ENCODE measurements at places on chromosomes 16 and 17.

DNA sequence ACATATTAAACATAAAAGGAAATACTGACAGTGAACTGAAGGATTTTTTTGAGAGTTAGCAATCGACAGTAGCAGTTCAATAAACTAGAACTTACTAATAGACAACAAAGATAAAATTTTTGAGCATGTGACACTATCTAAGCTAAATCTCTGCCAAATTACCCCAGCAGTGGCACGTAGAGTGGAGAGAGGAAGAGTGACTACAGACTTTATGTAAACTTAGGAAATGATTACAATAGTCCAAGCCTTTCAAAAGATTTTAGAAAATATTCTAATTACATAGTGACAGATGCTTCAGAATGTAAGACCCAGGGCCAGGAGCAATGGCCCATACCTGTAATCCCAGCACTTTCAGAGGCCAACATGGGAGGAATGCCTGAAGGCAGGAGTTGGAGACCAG lies 52.4 kb downstream of the CFDP1 start:
- DNase-seq = no peak

DNA sequence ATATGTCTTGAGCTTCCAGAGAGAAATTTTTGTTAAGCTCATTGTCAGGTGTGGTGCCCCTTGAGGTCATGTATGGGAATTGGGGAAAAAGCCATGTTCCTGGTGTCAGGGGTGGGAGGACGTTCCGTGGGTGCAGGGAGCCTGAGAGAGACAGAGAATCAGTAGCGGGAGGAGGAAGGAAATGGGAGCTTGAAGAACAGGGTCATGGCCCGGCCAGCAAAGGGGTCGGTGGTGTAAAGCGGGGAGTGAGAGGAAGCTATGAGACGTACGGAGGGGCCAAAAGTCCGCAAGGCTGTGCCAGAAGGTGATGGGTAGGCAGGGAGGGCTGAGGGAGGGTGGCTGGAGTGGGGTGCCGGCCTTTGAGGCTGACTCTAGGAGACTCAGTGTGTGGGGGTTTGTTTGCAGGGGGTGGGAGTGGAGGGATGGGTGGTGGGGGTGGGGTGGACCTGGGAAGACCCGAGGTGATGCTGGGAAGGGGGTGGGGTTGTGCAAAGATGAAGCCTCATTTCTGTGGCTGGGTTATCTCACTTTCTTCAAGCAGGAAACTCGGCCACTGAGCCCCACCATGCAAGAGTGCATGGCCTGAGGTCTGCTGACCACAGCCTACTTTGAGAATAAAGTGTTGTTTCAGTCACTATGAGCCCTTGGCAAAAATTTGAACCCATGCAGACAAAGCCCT lies 63.6 kb downstream of the PLCG2 start:
- no peak for DNase-seq

GRCh38 chr16:15033309-15033707 lies 22.6 kb downstream of the NTAN1 start:
- DNase-seq = no peak

DNA sequence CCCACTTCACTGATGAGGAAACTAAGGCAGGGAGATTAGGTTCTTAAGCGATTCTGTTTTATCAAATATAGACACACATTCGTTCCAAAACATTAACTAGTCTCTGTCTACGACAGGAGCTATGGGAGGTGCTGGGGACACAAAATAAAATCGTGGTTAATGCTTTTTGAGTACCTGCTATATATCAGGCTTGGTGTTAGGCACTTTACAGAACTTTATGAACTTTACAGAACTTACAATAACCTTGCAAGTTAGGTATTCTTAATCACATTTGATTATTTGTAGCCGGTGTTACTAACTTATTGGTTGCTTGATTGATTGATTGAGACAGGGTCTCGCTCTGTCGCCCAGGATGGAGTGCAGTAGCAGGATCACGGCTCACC lies 538 bp upstream of the HEATR3 start:
- no peak for DNase-seq

DNA sequence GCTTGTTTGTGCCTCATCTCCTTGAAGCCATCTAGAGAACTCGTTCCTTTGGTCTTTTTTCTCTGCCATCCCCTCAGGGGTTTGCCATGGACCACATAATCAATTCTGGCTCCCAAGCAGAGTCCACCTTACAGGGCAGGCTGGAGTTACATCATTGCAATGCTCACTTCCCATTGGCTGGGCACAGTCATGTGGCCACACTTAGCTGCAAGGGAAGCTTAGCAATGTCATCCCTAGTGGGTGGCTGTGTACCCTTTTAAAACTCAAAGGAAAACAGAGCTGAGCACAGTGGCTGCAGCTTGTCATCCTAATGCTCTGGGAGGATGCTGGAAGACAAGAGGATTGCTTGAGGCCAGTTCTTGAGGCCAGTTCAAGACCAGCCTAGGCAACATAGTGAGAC lies 41.9 kb upstream of the POLR3E start:
- no peak for DNase-seq

- DNase-seq = no peak
These were observed 52.1 kb downstream of the SCNN1B start for GRCh38 chr16:23354246-23354645.

GRCh38 chr16:53952215-53953208 lies 248.6 kb downstream of the FTO start:
- DNase-seq = no peak

GRCh38 chr16:80122115-80122514 lies 418.7 kb upstream of the DYNLRB2 start:
- no peak for DNase-seq

- peak; percentile 9 for DNase-seq
These were observed 16.3 kb upstream of the AURKB start for GRCh38 chr17:8226536-8227237.

DNA sequence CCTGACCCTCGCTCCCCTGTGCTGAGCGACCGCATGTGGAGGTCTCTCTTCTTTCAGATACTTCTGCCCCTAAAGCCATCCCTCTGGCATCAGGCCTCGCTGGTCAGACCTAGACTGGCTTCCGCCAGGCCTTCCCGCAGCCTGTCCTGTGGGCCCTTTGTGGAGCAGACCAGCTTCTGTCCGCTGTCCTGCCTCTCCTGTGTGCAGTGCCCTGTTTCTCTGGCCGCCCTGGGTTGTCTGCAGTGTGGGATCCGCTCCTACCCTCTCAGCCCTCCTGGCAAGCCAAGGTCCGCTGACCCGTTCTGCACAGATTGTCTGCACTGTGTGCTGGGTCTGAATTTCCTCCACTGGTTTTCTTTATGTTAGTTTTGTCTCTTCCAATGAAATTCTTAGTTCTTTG lies 21.5 kb upstream of the MC1R start:
- DNase-seq = no peak

- DNase-seq = no peak
These were observed 8.4 kb upstream of the SRCIN1 start for GRCh38 chr17:38613981-38614779.

- DNase-seq = no peak
These were observed 5.4 kb downstream of the LRRC75A start for GRCh38 chr17:16486373-16487250.

DNA sequence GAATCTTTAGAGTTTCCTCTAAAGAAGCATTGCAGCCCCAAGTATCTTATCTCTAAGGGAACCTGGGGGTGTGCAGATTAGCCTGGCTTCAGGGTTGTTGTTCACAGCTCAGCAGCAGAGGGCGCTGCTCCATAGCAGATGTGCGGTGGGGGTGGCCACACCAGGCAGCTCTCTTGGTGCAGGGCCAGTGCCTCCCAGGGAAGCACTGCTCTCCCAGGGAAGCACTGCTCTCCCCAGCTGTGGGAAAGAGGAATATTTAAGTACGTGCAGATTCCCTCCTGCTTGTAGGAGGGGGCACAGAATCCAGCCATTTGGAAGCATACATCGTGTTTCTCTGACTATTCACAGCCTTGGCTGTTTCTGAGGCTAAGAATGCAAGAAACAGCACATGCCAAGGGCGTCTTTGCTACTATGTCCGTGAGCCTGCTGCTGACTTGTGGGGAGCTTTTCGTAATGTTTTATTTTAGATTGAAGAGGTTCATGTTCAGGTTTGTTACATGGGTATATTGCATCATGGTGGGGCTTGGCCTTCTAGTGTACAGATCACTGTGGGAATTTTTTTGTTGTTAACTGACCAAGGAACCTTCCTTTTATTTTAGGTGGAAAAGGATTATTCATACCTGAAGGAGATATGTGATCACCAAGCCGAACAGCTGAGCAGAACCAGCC lies 217.8 kb downstream of the SPECC1 start:
- peak; percentile 55 for DNase-seq

- peak; percentile 80 for DNase-seq
These were observed 1.4 kb downstream of the STAT5A start for GRCh38 chr17:42289611-42290181.

- no peak for DNase-seq
These were observed 24.1 kb downstream of the HMOX2 start for GRCh38 chr16:4500272-4500671.

- no peak for DNase-seq
These were observed 166.5 kb downstream of the STX8 start for GRCh38 chr17:9408868-9409829.

DNA sequence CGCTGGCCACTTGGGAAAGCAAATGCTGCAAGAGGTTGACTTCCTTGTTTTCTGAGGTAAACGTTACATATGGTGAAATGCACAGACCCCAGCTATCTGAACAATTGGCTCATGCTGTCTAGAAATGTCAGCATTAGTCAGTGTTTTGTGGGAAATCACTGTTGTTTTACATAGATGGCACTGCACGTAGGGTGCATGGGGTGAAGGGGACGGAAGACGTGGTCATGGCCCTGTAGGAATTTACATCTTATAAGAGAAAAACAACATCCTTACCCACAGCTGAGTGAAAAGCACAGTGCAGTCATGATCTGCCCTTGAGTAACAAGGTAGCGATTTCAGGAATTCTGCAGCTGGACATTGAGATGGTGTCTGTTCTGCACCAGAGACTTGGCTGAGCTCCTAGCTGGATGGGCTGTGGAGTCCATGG lies 15.2 kb downstream of the RPTOR start:
- DNase-seq = no peak

DNA sequence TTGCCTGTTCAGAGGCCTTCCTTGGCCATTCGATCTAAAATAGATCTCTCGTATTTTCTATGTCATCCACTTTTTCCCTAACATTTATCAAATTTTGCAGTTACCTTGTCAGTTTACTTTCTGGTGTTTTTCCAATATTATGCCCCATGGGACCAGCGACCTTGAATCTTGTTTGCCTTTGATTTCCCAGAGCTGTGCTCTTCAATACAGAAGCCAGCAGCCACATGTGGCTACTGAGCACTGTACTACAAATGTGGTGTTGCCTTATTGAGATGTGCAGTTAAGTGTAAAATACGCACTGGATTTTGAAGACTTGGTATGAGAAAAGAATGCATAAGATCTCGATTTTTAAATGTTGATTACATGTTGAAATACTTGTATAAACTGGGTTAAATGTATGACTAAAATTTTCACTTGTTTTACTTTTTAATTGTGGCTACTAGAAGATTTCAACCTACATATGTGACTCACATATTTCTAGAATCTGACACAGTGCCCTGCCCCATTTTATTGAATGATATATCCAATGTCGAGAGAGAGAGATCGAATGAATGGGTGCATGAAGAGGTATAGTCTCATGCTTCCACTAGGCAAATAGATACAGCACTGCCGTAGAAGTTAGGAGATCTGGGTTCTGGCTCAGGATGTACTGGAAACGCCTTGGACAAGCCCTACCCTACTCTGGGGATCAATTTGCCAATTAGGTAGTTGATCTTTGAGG lies 824 bp upstream of the PSME3 start:
- no peak for DNase-seq

GRCh38 chr17:78897664-78898047 lies 5.3 kb downstream of the CEP295NL start:
- no peak for DNase-seq

- DNase-seq = no peak
These were observed 8.4 kb downstream of the GDE1 start for GRCh38 chr16:19513377-19514053.

GRCh38 chr17:20103454-20104446 lies 94.6 kb downstream of the SPECC1 start:
- DNase-seq = no peak

DNA sequence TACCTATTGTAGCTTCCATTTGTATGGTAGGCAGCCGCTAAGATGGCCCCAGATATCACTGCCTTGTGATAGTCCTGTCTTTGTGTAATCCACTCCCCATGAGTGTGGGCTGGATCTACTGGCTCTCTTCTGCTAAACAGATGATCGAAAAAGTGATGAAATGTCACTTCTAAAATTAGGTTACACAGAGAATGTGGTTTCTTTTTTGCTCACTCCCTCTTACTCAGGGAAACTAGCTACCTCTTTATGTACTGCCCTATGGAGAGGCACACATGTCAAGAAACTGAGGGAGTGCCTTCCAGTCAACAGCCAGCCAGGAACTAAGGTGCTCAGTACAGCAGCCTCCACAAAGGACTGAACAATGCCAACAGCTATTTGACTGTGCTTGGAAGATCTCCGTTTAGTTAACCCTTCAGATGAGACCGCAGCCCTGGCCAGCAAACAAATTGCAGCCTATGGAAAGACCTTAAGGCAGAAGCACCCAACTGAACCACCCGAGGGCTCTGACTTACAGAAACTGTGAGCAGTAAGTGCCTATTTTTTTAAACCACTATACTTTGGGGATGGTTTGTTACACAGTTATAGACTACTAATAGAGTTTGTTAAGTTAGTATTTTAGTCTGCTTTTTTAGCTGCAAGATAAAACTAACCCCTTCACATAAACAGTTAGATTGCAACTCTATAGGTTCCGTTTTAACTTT lies 113.2 kb upstream of the MAF start:
- DNase-seq = no peak

GRCh38 chr16:68094614-68094934 lies 9.4 kb downstream of the NFATC3 start:
- DNase-seq = no peak

DNA sequence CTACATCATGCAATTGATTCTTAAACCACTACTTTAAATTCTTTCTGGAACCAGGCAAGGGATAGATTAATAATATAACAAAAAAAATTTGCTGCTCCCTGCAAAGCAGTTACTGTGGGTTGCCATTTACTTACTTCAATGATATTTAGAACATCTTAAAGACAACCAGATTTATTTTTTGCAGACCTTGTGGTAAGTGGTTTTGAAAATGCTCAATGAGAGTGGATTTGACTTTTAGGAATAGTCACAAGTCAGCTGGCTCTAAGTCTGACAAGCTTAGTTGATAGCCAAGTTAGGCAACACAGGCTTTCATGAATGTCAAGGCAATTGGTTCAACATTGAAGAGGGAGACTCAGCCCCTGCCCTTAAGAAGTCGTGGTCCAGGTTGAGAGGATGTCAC lies 11.8 kb downstream of the MARCHF10 start:
- no peak for DNase-seq

GRCh38 chr17:2474371-2474770 lies 37.3 kb downstream of the METTL16 start:
- DNase-seq = no peak

GRCh38 chr16:23902034-23902747 lies 66.4 kb downstream of the PRKCB start:
- DNase-seq = no peak
